ENCODE measurements at places on chromosomes 12 and 14. TPM values are rescaled to one million over a fixed set of nuclear protein-coding genes. Genes with fewer than 3 reads are reported as not detected.

GRCh38 chr12:114826244-114826643 lies 142.3 kb upstream of the TBX3 start:
- no peak for DNase-seq

DNA sequence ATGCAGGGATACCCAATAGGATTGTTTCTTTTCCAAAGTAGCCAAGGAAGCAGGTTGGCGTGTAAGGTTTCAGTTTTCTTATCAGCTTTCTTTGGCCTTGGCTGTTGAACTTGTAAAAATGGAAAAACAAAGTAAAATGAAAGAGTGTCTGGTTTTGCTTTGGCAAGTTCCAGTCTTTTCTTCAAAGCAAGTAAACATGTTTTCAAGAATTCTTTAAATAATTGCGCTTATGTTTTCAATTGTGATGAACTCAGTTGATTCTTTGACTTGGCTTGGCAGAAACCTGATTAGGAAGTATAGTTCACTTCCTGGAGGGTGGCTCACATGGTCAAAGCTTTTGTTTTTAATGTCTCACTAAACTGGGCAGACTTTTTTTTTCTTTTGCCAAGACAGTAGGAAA lies 112.2 kb upstream of the USP44 start:
- no peak for DNase-seq

DNA sequence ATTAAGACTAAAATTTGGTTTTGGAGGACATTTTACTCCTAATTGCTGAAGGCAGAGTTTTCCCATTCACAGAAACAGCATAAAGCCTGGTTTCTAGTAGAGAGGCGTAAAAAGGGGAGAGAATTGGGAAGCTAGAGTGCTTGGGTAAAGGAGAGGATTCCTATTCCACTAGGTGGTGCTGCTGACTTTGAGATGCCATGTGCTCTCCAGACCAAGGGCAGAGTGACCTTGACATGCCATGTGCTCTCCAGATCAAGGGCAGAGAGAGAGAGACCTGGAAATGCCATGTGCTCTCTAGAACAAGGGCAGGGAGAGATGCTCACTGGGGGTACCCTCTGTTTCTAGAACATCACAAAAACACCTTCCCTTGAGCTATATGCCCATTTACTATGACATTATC lies 176.2 kb upstream of the PDZRN4 start:
- no peak for DNase-seq

DNA sequence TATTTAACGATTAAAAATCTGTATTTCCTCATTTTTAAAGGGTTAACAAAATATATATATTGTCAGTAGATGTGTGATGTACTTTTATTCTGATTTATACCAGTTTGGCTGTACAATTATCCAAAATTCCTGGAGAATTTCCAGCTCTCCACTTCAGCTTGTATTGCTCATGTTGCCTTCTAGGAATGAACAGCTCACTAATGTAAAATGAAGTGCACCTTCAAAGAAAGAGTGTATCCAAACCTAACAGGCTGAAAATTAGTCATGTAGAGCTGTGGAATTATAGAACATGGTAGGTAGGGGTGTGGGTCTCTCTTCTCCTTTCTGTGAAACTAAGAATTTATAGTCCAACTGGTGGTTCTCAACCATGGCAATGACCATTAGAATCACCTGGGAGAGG lies 362.0 kb downstream of the ETNK1 start:
- DNase-seq, result no peak

- DNase-seq, result no peak
Observed at GRCh38 chr12:72369423-72369959, 97.3 kb downstream of the TRHDE start.

GRCh38 chr12:39807043-39807442 lies 187.4 kb upstream of the ABCD2 start:
- DNase-seq, result no peak

The CLEC1B gene
- not detected for total RNA-seq

The SLC6A15 gene
- total RNA-seq, result 81.1 TPM

The OTUB2 gene
- total RNA-seq, result 4.9 TPM

The ACOT6 gene
- total RNA-seq, result not detected

The KLRD1 gene
- under 0.01 TPM for total RNA-seq

The PAX9 gene
- total RNA-seq, result not detected

The PAN2 gene
- 24.5 TPM for total RNA-seq

All from frontal cortex (tissue), 4 donors.